ENCODE measurements at places on chromosomes 7 and 10. TPM values are rescaled to one million over a fixed set of nuclear protein-coding genes. Genes with fewer than 3 reads are reported as not detected.

DNA sequence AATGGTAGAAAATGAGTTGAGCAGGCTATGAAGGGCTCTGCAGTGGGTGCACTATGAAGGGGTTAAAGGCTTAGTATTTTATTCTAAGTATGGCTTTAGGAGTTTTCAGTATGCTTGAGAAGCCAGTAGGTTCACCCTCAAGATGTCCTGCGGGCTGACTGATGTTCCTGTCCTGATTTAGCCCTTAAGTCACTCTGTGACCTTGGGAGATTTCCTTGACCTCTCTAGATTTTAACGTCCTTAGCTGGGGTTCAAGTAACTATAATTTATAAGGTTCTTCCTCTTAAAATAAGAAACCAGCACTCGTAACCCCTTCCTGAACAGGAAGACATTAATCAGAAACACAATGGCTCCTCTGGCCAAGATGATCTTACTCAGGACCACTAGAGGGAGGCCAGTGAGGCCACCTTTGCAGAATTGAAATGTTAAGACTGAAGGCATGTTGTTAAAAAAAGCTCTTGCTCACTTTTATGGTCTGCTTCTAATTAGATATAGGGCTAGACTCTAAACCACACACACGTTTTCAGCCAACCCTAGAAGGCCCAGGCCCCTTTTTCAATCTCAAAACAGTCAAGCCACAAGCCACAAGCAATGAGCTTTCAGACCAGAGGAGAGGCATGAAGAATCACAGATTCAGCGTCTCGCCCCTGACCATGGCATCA lies 41.9 kb downstream of the CDK1 start:
- no peak for DNase-seq

DNA sequence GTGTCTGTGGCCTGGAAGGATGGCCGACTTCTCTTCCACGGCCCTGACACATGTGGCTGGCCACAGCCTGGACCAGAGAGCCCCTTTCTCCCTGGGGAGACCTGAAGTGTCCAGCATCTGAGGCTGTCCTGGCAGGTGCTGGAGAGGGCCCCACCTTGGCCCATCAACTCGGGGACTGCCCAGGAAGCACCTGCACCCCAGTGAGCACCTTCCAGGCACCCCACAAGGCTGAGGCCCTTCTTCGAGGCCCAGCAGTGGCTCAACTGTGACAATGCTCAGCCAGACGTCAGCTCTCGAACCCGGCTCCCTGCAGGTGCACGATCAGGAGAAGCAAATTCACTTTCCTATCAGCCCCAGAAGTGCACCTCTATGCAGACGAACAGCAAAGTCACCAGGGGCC lies 24.3 kb downstream of the RGS10 start:
- no peak for DNase-seq

DNA sequence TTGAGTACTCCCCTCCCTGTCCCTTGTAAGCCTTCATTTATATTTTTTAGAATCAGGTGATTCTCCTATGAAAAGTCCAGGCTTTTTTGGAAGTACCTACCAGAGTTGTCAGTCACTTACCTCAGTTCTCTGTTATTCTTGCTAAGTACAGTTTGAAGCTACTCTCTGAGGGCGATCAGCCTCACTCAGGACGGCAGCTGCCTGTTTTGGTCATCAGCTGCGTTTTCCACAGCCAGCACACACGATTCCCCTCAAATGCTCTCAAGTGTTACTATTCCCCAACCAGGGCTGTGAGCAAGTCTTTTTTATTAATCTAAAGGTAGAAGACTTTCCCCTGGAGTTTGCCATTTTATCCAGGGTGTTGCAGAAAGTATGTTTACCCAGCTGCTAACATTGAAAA lies 328.6 kb downstream of the SUGCT start:
- no peak for DNase-seq

GRCh38 chr10:18649364-18649959 lies 1.9 kb downstream of the NSUN6 start:
- DNase-seq = no peak

CNPY1 gene
- not detected for total RNA-seq

ACSL5 gene
- total RNA-seq = 0.41 TPM

Measured in mesothelial cell of epicardium (in vitro differentiated cells).